NCI-H1930 (cell line): ENCODE measurements at places on chromosomes 16 and 17.
A peak's percentile ranks its signal among the peaks of the same experiment; 100 is the strongest.

GRCh38 chr17:1030684-1031532 lies 34.0 kb downstream of the TIMM22 start:
- DNase-seq = no peak

GRCh38 chr16:54974367-54974766 lies 43.7 kb downstream of the IRX5 start:
- no peak for DNase-seq

GRCh38 chr16:1812732-1813163 lies 13.9 kb downstream of the HAGH start:
- DNase-seq = peak; percentile 34

DNA sequence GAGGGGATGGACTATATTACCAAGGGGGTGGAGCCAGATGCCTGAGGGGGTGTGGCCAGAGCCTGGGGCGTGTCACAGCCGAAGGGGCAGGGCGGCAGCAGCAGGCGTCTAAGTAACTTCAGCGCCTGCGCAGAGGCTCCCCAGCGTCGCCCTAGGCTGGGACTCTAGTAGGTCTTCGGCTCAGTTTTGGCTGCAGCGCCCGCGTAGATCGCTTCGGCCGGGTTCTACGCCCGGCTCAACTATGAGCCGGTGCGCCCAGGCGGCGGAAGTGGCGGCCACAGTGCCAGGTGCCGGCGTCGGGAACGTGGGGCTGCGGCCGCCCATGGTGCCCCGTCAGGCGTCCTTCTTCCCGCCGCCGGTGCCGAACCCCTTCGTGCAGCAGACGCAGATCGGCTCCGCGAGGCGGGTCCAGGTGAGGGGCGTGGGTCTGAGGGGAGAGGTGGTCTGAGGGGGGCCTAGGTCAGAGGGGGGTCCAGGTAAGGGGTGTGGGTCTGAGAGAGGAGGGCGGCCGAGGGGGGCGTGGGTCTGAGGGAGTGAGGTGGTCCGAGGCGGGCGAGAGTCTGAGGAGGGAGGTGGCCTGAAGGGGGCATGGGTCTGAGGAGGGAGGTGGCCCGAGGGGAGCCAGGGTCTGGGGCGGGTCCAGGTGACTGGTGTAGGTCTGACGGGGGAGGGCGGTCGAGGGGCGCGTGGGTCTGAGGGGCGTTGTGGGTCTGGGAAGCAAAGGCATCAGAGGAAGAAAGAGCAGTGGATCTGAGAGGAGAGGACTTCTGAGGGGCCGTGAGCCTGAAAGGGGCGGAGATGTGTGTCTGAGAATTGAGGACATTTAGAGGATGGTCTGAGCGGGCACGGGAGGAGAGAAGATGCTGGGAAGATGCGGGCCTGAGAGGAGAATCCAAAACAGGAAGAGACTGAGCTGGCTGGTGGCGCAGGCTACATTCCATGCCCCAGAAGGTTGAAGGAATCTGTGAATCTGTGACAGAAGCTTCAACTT lies at the start of gene LPCAT2:
TSS of gene LPCAT2 (plus strand) at position 132 of the 991 bp plus-strand sequence. CDS start at position 242, 110 bp downstream.
- DNase-seq = peak; percentile 45

DNA sequence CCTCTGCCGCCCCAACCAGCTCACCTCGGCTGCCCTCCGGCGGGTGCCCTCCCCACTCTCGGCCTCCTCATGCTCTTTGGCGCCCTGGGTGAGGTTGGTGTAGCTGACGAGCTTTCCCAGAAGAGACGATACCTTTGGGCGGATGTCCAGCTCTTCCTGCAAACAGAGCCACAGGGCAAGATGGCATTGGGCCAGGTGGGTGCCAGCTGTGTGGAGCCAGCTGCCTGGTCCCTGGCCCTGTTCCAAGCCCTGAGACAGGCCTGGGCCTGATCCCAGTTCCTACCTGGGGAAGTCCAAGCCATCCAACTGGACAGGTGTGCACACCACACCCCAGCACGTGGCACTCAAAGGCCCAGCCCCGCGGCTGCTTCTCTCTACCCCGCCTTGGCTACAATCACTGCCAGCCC lies 6.9 kb downstream of the SLC12A4 start:
- DNase-seq = no peak

DNA sequence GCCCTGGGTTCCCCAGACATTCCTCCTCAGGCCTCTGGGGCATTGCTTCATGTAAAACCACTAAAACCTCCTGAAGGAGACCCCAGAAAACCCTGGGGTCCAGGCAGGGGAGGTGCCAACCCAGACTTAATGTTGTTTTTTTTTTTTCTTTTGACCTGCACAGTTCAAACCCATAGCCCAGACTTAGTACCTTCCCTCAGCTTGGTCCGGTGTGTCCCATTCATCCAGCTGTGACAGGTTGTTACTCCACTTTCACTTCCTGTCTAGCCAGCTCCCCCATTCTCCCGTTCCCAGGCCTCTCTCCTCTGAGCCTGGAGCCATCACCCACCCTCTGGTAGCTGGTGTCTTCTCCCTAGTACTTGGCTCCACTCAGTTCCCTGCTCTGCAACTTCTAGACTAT lies 4.8 kb downstream of the CDR2L start:
- DNase-seq = no peak

GRCh38 chr17:29664743-29665480 lies 42.2 kb upstream of the CORO6 start:
- DNase-seq = no peak

DNA sequence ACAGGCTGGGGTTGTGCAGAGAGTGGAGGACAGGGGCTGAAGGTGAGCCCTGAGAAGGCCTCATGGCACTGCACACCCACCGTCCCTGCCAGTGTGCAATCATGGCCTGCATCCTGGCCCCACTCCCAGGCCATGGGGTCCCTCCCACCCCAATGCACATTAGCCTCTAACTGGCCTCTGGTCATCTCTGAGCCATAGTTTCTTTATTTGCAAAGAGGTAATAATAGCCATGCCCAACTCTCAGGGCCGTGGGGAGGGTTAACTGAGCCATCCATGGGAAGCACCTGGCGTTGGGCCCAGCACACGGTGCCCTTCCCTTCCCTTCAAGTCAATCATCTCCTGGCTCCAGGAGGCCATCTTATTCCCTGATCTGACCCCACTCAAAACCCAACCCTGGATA lies 10.8 kb upstream of the ITGA3 start:
- DNase-seq = no peak

- DNase-seq = no peak
Observed at GRCh38 chr16:87406495-87407088, 14.5 kb downstream of the MAP1LC3B start.

- no peak for DNase-seq
Observed at GRCh38 chr16:9081843-9082242, 9.6 kb upstream of the HAPSTR1 start.

GRCh38 chr17:69466905-69467667 lies 52.6 kb downstream of the MAP2K6 start:
- no peak for DNase-seq

DNA sequence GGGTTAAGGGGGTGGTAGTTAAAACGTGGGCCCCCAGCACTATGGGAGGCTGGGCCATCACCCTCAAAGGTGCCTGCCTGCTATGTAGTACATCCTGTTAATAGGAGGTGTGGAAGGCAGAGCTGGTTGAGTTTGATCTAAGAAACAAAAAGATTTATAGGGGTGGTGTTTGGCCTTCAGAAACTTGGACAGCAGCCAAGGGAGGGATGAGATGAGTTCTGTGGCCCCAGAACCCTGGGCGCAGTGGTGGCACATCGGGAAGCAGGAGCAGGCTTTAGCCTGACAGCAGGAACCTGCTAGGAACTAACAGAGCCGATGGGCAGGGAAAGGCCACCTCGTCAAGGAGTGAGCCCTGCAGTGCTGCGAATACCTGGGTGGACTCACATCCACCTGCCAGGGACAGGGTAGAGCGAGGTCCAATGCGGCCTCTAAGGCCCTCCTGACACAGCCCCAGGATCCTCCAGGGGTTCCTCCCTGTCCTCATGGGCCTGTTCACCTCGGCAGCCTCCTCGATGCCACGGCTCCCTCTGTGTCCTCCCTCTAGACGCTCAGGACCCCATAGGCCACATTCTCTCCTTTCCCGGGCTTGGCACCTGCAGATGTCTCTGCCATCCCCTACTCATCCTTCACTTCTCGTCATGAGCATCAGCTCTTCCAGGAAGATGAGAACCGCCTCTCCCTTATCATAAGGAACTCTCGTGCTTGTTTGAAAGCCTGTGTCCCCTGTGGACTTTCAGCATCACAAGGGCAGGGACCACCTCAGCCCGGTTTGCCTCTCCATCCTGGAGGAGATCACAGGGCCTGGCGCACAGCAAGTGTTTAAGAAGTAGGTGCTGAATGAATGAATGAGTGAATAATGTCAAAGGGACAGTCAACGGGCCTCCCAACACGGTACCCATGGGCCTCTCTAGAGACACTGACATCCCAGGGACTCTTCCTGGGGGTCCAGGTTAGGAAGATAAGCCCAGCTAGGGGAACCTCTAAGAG lies 103.5 kb upstream of the TNRC6C start:
- DNase-seq = no peak

DNA sequence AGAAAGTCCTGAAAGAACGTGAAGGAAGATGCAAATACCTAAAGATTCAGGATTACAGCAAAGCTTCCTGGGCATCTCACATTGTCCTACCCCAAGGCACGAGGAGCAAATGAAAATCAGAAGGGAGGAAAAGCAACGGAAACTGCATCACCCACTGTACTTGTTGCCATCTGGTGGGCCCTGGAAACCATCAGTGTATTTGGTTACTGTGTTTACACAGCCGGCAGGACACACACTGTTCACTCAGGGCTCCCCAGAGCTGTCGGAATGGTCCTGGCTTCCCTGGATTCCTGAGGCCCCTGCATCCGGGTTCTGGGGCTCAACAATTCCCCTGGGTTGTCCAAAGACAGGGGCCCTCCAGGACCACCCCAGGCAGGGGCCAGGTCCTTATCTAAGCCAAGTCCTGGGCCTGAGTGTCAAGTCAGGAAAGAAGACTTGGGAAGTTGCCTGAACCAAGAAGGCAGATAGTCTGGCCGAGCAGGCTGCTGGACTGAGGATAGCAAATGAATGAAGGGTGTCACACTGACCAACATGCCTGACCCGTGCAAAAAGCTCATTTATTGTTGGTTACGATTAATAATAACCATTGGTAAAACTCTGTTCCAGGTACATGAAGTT lies 52.8 kb downstream of the SOX9 start:
- peak; percentile 32 for DNase-seq

DNA sequence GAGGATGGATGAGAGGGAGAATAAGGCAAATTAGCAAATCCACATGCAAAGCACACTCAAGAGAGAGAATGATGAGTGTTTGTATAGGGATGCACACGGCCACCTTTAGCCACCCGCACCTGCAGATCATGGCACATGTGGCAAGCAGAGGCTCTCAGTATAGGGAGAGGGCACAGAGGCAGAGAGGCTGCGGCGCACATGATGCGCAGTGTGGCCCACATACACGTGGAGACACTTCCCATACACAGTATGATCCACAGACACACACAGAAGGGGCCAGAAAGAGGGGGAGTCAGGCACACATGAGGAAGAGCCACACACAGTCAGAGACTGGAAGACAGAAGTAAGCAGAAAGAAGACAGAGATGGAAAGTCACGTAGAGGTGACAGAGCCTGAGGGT lies 6.5 kb upstream of the CHD3 start:
- DNase-seq = no peak

GRCh38 chr17:31002047-31002446 lies 31.2 kb downstream of the RNF135 start:
- DNase-seq = no peak

- no peak for DNase-seq
Observed at GRCh38 chr16:60510941-60511340, 1525.3 kb downstream of the CDH8 start.

GRCh38 chr16:66476328-66477027 lies 49.4 kb downstream of the BEAN1 start:
- DNase-seq = no peak

DNA sequence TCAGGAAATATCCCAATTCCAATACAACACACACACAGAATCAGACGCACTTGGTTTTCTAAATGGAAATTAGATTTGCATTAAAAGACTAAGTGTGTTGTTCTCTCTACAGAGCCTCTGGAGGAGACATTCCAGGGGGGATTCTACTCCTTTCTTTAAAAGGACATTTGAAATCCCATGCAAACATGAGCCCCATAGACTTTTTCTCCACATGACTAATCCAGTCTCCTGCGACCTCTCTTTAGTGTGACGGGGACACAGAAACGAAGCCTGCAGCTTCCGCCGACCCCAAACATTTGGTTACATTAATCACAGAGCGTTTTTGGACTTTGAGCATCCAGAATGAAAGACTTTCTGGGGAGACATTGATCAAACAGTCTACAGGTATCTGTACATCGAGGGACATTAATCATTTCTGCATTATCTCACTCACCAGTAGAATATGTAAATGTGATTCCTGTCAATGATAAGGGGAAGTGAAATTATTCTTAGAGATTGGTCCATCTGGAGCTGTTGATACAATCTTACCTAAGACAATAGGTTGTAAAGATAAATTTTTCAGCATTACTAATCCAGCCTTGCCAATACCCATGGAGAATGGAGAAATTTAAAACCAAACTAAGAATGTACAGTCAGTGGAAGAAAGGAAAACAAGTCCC lies 103.4 kb upstream of the IRX3 start:
- no peak for DNase-seq

DNA sequence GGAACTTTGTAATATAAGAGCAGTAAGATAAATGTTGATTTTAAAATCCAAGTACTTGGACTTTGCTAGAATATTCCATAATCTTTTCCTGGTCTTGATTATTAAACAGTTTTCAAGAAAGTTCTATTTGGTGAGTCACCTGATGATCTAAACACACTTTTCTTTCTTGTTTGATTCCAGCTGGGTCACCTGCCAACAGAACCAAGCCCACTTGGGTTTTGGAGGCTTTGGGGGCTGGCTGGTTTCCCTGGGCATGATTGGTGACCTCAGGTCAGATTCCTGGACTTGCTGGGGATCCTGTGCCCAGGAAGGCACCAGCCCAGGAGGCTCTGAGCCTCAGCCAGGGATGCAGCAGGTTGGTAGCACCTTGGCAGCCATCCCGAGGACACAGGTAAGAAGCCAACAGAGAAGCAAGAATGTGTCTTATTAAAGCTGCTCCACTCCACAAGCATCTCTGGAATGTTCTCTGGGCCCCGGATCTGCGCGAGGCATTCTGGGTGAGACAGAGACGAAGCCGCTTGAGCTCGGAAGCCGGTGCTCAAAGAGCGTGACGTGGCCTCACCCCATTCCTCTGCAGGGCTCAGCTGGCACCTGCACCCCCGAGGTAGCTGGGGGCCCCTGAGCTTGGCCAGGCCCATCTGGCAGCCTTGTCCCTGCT lies 3.1 kb upstream of the TEX19 start:
- DNase-seq = no peak

DNA sequence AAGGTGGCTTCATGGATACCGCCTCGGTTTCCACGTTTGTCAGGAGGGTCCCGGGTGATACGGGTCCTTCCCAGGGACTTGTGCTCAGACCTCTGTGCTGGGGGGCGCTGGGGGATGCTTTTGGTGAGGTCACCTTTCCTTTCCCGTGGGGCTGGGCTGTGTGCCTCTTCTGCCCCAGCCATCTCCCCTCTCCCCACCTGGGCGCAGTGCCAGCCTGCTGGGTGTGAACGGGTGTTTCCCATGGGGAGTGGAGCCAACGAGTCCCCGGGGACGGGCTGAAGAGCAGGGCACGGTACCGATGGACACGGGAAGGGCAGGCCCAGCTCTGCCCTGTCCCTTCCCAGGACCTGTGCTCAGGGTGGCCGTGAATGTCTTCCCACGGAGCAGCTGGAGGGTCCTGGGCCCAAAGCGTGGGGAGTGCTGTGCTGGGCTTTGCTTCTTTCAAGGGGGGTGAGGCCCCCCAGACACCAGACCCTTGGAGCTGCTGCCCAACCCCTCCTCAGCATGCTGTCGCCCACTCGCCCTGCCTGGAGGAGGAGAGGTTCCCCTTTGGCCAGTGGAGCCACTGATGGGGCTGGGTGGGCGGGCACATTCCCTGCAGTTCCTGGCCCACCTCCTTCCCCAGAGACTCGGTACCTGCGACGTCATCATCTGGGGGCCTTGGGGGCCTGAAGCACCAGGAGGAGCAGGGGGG lies 15.5 kb downstream of the TELO2 start:
- DNase-seq = no peak
